ENCODE measurements at places on chromosomes 11 and 22. TPM values are rescaled to one million over a fixed set of nuclear protein-coding genes. Genes with fewer than 3 reads are reported as not detected.

GRCh38 chr11:19892876-19893275 lies 180.2 kb downstream of the NAV2 start:
- H3K4me3 ChIP-seq: no peak overlapping the region
- DNase-seq: no peak
- no peaks in the 10 kb centered on the region for H3K4me1 ChIP-seq
- no peaks in the 10 kb centered on the region for H3K36me3 ChIP-seq
- no peak overlapping the region for H3K27ac ChIP-seq

DNA sequence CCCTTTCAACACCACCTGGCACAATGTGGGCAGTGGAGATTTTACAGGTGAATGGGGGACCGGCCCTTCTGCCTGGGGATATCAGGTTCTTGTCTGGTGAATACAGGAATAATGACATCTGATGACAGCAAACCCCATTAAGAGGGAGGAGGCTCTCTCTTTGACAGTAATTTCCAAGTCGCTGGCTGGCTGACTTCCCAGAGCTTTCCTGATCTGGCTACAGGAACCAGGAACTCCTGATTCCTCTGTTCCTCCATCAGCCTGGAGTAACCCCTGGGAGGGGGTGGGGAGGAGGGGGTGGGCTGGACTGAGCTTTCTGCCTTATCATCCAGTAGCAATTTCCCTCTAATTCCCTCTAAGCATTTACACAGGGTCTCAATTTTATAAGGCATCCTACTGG lies 3.7 kb upstream of the MIEF1 start:
- H3K27me3 ChIP-seq: no peaks in the 10 kb centered on the region
- H3K4me1 ChIP-seq: peaks cover 28% of the 10 kb centered on the region
- no peak overlapping the region for H3K27ac ChIP-seq
- H3K36me3 ChIP-seq: no peaks in the 10 kb centered on the region

DNA sequence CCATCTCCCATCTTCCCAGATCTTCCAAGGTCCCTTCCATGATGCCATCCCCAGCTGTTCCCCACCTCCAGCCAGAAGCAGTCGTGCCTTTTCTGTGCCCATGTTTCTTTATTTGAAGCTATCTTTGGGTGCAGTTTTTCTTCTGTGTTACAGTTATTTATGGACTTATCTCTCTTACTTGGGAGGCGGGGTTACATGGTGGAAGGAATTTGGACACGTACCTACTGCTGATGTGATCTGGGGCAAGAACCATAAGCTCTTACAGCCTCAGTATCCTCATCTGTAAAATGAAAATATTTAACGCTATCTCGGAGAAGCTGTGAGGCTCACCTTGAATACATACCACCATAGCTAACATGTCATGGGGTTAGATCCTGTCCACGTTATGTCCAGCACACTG lies 98.9 kb downstream of the ZBTB16 start:
- no peak for DNase-seq
- no peaks in the 10 kb centered on the region for H3K27me3 ChIP-seq
- no peaks in the 10 kb centered on the region for H3K36me3 ChIP-seq
- H3K27ac ChIP-seq: no peak overlapping the region

Gene NRXN2
- total RNA-seq: 0.05 TPM
